ENCODE measurements at places on chromosomes 3 and 15.

GRCh38 chr3:192433704-192434103 is 293.6 kb downstream of the FGF12 start:
- no peak for DNase-seq

GRCh38 chr3:123740391-123740822 is 143.7 kb downstream of the MYLK start:
- DNase-seq: no peak

DNA sequence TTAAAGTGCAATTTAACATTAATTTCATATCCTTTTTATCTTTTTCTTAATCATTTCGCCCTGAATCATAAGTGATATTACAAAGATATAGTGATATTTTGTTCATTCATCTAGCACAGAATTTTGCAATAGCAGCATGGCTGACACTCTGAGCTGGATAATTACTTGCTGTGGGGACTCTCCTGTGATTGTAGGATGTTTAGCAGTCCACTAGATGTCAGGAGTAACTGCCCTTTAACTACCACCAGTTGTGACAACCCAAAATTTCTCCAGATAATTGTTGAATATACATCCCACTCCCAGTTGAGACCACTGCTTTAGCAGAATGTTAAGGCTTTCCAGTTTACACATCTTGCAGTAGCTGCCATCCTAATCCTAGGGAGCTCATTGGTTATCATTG is 196.8 kb upstream of the MBNL1 start:
- no peak for DNase-seq

GRCh38 chr3:51944451-51945021 is 2.4 kb downstream of the PARP3 start:
- no peak for DNase-seq

DNA sequence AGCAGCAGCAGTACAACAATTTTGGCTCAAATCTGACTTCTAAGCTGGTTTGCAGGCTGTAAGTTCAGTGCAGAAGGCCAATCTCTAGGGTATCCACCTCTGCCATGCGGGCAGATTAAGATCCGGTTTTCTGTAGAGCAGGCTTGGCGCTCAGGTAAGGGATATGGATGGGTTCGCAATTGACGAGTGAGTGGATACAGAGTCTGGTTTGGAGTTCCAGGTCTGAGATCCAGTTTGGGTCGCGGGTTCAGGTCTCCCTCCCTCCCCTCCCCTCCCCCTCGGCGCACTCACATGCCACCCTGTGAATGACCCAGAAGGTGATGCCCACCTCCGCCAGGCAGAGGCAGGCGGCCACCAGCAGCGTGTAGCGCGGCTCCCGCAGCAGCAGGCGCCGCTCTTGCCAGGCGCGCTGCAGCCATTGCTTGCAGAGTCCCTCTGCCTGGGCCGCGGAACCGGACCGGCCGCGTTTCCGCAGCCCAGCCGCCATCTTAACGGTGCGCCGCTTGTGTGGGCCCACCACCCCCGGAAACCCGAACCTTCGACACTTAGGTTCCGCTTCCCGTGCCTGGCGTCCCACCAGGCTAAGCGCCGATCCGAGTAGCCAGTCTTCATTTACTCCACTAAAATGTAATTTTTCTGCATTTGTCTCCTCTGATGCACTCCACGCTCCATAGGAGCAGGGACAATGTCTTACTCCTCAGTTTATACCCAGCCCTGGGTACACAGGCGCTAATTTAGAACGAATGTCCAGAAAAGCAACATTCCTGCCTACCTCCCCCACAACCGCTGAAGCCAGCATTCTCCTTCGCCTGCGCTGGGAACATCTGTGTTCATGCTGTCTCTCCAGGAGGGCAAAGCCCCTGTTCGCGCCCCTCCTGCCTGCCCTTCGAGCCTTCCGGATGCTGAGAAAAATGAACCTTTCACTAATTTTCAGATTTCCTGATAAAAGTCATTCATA is at the start of gene ALG3:
ALG3 (minus strand) TSS at position 509 of the 958 bp plus-strand sequence; CDS start at position 487, 22 bp downstream.
- DNase-seq: peak; percentile 81

DNA sequence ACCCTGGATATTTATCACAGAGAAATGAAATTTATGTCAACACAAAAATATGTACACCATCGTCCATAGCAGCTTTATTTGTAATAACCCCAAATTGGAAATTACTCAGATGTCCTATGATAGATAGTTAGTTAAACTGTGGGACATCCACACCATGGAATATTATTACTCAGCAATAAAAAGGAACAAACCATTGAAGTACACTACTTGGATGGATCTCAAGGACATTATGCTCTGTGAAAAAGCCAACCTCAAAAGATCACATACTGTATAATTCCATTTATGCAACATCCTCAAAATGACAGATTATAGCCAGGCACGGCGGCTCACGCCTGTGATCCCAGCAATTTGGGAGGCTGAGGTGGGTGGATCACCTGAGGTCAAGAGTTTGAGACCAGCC is 113.3 kb downstream of the PGPEP1L start:
- no peak for DNase-seq

DNA sequence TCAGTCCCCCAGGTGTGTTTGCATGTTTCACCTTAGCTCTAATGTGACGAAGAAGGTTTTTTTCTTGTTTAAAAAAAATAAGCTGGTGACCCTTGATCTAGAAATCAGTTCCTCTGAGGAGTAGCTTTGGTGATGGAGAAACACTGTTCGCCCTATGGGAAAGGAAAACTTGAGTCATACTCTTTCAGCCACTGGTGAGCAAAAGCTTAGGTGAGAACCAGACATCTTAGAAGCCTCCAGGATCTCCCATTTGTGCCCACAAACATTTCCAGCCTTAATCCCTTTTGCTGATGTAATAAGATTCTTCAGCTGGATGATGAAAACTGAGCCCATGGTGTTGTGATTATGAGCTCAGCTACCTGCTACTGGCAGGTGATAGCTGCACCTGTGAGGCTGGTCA is 37.8 kb downstream of the SLC27A2 start:
- DNase-seq: no peak

GRCh38 chr15:94456226-94456625 is 224.9 kb downstream of the MCTP2 start:
- DNase-seq: no peak

DNA sequence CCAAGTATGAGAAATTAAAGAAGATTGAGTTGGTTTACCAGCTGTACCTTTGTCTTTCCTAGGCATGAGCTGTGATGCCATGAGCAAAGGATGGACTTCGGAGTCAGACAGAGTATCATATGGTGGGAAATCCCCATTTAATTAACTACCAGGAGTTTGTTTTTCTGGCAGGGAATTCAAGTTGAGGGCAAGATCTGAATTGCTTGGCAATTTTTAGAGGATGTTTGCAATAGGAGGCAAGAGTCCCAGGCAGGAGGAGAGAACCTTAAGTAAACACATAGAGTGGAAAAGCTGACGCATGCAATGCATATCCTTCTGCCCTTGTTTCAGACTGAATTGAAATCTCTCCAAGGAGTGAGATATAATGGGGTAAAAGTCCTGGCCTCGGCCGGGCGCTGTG is 569.7 kb upstream of the MDFIC2 start:
- DNase-seq: no peak

- no peak for DNase-seq
These were observed 48.3 kb downstream of the GABRB3 start for GRCh38 chr15:26724381-26725150.

DNA sequence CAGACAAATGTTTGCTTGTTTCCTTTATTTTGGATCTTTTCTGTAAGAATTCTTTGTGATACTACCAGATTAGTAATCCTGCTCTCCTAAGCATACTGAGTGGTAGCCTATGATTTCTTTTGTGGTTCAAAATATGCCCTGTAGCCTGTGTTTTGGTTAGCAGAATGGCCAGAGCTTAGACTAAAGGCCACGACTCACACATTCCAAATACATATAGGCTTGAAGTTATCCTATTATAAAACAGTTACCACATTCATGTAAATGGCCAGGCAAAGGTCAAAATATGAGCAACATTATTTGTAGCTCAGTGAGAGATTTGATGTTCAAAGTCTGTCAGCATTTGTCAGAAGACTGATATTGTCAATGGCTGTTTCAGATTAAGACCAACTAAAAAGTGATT is 84.5 kb downstream of the MITF start:
- DNase-seq: no peak

- no peak for DNase-seq
These were observed 43.5 kb upstream of the IDH2 start for GRCh38 chr15:90145761-90146160.

GRCh38 chr3:21839592-21839991 is 88.6 kb upstream of the ZNF385D start:
- DNase-seq: no peak

DNA sequence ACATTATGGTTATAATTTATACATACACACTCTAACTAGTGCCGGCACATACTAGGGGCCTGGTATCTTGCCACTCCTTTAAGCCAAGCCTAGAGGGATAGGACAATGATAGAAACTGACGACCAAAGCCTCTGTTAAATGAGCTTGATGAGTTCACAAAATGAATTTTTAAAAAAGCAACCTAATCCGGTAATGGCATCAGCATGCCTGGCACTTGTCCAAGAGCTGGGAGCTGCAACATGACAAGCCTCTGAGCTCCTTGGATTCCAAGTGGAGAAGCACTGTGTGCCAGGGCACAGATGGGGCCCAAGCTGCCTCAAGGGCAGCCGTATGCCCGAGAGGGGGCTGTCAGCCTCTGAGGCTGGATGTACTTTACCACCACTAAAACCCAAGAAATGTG is 9.7 kb downstream of the ETV5 start:
- no peak for DNase-seq

- no peak for DNase-seq
These were observed 27.7 kb upstream of the LRRN1 start for GRCh38 chr3:3771567-3771966.

GRCh38 chr15:73677146-73677607 is 7.0 kb upstream of the CD276 start:
- peak; percentile 36 for DNase-seq

DNA sequence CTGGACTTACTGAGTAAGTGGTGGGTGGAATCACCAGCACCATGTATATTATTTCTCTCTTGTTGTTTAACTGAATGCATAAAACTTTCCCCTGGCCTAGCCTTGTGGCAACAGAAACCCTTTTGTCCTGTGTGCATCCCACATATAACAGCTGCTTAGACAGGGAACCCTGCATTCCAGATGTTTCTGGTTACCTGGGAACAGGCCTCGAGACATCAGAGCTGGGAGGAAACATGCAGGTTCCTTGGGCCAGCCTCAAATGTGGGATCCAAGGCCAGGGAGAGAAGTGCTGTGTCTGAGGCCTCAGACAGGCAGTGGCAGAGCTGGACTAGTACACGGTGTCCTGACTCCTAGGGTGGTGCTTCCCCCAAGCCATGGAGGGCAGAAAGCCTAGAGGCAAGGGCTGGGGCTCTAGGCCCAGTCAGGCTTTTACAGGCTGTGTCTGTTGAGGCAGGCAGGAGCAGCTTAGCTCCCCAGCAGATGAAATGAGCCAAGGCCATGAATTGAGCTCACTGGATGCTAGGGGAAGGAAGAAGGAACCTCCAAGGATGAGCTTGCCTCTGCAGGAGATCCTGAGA is 57.7 kb downstream of the ITGA11 start:
- no peak for DNase-seq

GRCh38 chr3:53354945-53355498 is 7.7 kb upstream of the DCP1A start:
- no peak for DNase-seq

DNA sequence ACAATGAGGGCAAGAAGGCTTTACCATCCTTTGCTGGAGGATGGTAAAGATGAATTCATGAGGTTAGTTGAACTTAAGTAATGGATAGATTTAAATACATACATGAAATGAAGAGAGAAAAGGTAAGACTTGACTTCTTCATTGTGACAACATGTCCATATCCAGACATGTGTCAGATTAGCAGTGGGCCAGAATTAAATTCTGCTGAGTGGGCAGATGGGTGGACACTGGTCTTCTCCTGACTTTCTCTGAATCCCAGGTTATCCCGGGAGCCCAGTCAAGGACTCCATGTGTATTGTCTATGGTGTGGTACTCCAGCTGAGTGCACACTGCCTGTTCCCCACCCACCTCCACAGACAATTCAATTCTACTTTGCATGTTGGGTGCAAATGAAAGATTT is 603.1 kb downstream of the NLGN1 start:
- DNase-seq: no peak

- peak; percentile 86 for DNase-seq
These were observed at the start of gene DHX30 for GRCh38 chr3:47802734-47803479. Gene DHX30 (plus strand): TSS chr3:47803138. CDS start chr3:47810684, 7,546 bp downstream.

GRCh38 chr3:124615896-124616543 is 114.2 kb upstream of the UMPS start:
- no peak for DNase-seq

GRCh38 chr15:53834214-53834613 is 74.8 kb upstream of the WDR72 start:
- no peak for DNase-seq

- DNase-seq: no peak
These were observed 149.9 kb downstream of the LRRK1 start for GRCh38 chr15:101068961-101069653.

- no peak for DNase-seq
These were observed 211.7 kb downstream of the DTWD1 start for GRCh38 chr15:49832511-49832910.

DNA sequence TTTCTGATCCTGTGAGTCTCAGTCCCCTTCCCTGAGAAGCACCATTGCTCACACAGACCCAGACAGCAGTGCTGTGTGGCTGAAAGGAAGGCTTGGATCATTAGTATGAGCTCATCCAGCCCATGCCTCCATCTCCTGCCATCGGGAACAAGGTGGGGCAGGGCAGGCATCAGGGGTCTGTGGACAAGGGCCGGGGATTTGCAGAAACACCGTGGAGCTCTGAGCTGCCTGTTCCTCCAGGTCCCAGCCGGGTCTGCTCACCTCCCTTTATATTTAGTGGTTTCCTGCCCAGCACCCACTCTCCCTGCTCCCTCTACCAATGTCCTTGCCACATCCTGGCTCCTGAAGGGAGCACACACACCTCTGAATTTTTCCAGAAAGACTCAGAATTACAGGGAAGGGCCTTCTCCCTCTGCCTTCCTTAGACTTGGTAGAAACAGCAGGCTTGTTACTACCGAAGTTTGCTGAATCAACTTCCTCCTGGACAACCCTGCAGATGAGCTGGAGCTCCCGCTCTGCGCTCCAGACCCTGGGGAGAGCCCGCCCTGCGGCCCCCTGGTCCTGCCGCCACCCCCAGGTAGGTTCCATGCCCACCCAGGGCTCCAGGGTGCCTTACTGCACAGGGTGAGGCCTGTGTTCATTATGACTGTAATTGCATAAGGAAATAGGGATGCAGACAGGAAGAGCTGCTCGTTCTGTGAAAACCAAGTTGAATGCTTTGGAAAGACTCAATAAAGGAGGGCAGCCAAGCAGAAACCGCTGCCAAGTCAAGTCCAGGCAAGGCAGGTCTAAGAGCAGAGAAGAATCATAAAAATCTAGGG is 128.1 kb downstream of the NSMCE3 start:
- DNase-seq: no peak
